ENCODE measurements at places on chromosomes 7 and 10.
A peak's percentile ranks its signal among the peaks of the same experiment; 100 is the strongest.

DNA sequence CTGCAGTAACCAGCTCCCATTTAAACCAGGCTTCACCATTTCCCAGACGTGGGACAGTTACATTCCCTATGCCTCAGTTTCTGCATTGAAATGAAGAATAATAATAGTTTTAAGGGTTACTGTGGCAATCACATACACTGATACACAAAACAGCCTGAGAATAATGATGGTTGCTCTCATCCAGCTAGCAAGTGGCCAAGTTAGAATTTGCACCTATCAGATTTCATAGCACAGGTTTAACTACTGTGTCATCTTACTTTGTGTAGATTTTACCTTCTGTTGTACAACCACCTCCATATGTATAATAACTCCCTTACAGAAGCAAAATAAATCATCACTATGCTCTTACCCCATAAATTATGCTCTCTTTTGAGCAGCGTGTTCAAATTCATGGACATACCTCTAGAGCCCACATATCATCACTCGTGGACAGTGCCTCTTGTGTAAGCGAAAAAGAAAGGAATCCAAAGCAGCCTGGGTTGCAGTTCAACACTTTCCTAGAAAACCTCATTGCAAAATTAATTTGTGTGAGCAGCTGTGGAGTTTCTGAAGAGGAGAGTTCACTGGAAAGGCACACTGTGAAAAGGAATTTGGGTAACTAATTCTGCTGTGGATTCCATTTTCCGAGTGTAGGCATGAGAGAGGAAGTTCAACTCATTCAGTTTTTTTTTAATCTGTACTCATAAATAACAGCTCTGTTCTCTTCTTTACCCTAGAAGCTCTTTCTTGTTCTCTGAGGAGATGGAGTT lies 492.5 kb downstream of the ARL4A start:
- no peak for DNase-seq

GRCh38 chr7:142796001-142796500 lies 25.3 kb downstream of the PRSS2 start:
- DNase-seq = peak; percentile 42

DNA sequence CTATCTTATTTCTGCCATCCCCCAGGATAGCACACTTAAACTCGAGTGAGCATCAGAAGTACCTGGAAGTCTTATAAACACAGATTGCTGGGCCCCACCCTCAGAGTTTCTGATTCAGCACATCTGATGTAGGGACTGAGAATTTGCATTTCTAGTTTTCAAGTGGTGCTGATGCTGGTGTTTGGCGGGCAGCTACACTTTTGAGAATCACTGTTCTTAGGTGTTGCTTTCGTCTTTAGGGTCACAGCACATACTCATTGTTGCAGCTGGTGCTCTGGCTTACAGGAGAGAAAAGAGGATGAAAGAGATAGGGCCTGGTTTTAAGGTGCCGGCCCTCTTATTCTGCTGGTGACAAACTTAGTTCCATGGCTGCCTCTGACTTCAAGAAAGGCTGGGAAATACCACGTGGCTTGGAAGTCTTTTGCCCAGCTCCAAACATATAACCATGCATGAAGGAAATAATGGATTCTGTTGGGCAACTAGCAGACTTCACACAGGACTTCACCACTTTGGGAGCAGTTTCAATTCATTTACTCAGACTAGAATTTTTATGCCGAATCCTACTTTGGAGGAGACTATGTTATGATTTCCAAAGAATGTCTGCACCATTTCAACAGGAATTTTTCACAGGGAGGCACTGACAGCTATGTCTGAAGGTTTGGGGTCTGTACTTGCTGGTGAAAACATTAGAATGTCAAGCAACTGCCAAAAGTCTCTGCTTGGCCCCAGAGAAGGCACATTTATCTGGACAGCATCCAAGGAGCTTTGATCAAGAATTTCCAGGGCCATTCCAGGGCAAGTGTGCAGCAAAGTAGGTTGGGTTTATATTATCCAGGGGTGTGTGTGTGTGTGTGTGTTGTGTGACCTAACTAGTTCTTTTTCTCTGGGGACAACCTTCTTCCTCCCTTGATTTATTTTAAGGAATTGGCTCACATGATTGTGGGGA lies 6.9 kb upstream of the MINDY4 start:
- DNase-seq = no peak

GRCh38 chr7:7566651-7567611 lies at the start of gene MIOS:
MIOS (plus strand) TSS chr7:7566884; CDS start chr7:7572476, 5,592 bp downstream.
- peak; percentile 75 for DNase-seq
